WTC11 (cell line): ENCODE measurements at places on chromosomes 1 and 21. TPM values are rescaled to one million over a fixed set of nuclear protein-coding genes. Genes with fewer than 3 reads are reported as not detected.

Gene OR6N1
- not detected in 3 replicates for total RNA-seq

Gene PRDX6
- total RNA-seq = 512 to 538 TPM (median 516 TPM) in 3 replicates

Gene CD5L
- not detected in 3 replicates for total RNA-seq

Gene RBM11
- total RNA-seq = 2.9 to 4.4 TPM (median 3.9 TPM) in 3 replicates

DNA sequence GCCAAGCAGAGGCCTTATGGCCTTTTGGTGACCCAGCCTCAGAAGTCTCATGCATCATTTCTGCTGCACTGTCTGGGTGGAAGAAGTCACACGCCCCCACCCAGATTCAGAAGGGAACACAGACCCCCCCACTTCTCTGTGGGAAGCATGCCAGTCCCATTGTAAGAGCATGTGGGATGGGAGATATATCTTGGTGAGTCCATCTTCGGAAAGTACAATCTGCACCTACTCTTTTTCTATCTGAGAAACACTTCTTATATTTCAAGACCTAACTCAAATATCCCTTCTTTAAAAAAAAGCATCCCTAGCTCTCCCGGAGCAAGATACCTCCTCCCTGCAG, 159.6 kb upstream of the FGGY start:
- no peak overlapping the region for H3K27ac ChIP-seq
- peaks cover 28% of the 10 kb centered on the region for H3K4me1 ChIP-seq
- H3K4me3 ChIP-seq = no peak overlapping the region
- no peaks in the 10 kb centered on the region for H3K27me3 ChIP-seq
- no peak for DNase-seq

DNA sequence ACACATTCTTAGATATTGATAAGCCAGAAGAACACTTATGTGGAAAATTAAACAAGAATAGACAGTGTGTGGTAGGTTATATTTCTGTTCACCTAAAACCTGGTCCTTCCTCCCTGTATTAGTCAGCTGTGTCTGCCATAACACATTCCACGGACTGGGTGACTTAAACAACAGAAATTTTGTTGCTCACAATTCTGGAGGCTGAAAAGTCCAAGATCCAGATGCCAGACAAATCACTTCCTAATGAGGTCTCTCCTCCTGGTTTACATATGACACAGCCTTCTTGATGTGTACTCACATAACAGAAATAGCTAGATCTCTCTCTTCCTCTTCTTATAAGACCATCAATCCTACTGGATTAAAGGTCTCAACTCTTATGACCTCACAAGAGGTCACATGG, 25.7 kb downstream of the JMJD4 start:
- no peak overlapping the region for H3K4me3 ChIP-seq
- no peak overlapping the region for H3K27ac ChIP-seq
- no peak for DNase-seq
- H3K4me1 ChIP-seq = no peaks in the 10 kb centered on the region
- H3K27me3 ChIP-seq = peaks cover 21% of the 10 kb centered on the region
- H3K36me3 ChIP-seq = peaks cover 37% of the 10 kb centered on the region

DNA sequence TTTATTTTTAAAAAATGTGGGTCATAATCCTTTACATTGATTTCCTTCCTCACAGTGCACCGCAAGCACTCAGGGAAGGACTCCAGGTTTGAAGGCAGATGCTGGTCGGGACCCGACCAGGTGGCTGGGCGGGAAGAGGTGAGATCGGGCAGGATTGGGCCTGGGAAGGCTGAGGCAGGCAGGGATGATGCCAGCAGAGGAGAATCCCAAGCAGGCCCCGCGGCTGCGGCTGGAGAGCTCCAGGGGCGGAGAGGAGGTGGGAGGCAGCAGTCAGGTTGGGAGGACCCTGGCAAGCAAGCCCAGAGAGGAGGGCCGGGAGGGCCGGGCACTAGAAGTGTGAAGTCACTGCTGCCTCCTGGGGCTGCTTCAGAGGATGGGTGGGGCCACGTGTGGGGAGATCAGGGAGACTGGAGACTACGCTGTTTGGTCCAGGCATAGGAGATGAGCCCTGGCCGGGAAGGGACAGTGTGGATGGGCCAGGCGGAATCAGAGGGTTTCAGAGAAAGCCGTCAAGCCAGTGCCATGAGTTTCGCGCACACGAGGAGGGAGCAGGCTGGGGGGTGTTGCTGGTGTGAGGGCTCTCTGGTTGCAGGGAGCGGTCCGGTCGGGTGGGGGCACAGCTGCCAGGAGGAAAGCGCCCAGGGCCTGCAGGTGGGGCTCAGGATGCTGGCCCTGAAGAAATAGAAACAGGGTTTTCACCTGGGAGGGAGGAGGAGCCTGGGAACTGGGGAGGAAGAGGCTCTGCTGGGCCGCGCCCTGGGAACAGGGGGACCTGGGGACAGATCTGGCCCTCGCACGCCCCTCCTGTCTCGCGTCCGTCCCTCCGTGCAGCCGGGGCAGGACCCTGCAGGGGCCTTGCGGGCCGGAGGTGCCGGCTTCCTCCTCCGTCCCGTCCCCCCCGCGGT, 888 bp upstream of the COL18A1 start:
- H3K4me3 ChIP-seq = peak overlapping the region; percentile 73
- peak overlapping the region; percentile 78; the same call in 1 of the 2 replicates for H3K27ac ChIP-seq
- peaks cover 40% of the 10 kb centered on the region for H3K4me1 ChIP-seq
- H3K27me3 ChIP-seq = peaks cover 27% of the 10 kb centered on the region

DNA sequence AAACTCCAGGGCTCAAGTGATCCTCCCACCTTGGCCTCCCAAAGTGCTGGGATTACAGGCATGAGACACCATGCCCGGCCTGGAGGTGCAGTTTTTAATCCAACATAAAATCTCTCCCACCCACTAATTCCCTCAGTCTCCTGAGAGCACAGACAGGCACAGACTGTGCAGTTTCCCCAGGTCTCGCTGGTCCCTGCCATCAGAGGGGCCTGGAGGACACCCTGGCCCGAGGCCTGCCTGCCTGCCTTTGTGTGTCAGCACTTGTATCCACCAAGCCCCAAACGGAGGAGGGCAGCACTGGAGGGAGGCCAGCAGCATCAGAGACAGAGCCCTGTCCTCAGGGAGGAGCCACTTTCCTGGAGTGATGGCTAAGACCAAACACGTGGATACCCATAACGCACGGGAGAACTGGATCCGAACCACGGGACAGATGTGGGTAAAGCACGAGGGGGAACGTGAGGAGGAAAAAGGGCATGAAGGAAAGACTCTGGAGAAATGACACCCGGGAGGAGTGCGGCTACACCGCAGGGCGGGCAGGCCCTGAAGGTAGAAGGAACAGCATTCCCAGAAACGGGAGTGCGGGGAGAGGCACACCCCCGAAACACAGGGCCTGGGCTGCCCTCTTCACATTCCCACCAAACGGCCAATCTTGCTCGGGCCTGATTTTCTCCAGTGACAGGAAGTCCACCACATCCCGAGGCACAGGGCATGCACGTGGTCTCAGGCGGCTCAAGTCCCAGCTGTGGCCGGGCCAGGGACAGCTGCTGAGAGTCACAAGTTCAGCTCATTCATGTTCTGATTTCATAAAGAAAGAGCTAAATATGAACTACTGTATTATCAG, 29.7 kb downstream of the NPHP4 start:
- DNase-seq = no peak
- peaks cover 15% of the 10 kb centered on the region for H3K36me3 ChIP-seq
- H3K27me3 ChIP-seq = no peaks in the 10 kb centered on the region
- H3K4me3 ChIP-seq = no peak overlapping the region

- no peak overlapping the region for H3K4me3 ChIP-seq
- no peaks in the 10 kb centered on the region for H3K36me3 ChIP-seq
- peaks cover under 1% of the 10 kb centered on the region for H3K27me3 ChIP-seq
Measured at GRCh38 chr1:30901798-30902581, 6.6 kb downstream of the SDC3 start.

GRCh38 chr1:168096296-168097165, 40.2 kb downstream of the GPR161 start:
- no peaks in the 10 kb centered on the region for H3K27me3 ChIP-seq
- H3K36me3 ChIP-seq = peaks cover 5% of the 10 kb centered on the region
- no peak overlapping the region for H3K4me3 ChIP-seq
- no peak for DNase-seq

- H3K27ac ChIP-seq = no peak overlapping the region
- H3K27me3 ChIP-seq = no peaks in the 10 kb centered on the region
- DNase-seq = no peak
- H3K4me3 ChIP-seq = no peak overlapping the region
- H3K4me1 ChIP-seq = peaks cover 12% of the 10 kb centered on the region
Measured at GRCh38 chr1:115672224-115673009, 30.6 kb downstream of the VANGL1 start.

- no peaks in the 10 kb centered on the region for H3K27me3 ChIP-seq
- DNase-seq = no peak
- no peak overlapping the region for H3K27ac ChIP-seq
- no peak overlapping the region for H3K4me3 ChIP-seq
Measured at GRCh38 chr21:30097791-30098190, 68.8 kb downstream of the CLDN17 start.

DNA sequence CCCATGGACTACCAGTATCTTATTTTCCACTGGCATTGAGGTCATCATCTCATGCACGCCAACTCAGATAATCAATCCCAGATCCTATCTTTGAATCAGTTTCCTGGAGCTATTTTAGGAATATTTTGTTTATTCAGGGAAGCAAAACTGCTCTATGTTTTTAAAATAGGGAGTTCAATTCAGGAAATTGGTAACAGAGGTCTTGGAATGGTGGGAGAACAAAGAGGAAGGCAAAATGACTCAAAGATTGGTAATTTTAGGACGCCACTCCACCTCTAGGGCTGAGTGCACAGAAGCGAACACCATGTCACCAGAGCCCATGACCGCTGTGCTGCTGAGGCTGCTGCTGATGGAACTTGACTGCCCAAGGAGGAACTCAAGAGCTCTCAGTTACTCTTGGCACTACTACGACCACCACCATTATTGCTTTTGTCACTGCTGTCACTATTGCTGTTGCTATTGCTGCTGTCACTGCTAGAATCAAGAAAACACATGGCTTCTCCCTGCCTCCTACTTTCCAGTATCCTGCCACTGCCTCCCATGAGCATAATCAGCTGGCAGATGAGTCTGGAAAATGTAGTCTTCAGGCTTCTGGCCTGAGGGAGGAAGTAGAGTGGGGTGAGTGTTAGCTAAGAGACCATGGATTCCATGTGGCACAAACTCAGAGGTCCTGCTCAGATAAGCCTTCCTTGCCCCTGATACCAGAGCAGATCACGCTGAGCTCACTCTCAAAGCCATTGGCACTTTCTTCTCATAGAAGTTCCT, 71.6 kb upstream of the CNIH3 start:
- no peak overlapping the region for H3K27ac ChIP-seq
- H3K36me3 ChIP-seq = no peaks in the 10 kb centered on the region
- H3K4me3 ChIP-seq = no peak overlapping the region
- H3K27me3 ChIP-seq = peaks cover 8% of the 10 kb centered on the region
